ENCODE measurements at places on chromosomes 13 and 19.

DNA sequence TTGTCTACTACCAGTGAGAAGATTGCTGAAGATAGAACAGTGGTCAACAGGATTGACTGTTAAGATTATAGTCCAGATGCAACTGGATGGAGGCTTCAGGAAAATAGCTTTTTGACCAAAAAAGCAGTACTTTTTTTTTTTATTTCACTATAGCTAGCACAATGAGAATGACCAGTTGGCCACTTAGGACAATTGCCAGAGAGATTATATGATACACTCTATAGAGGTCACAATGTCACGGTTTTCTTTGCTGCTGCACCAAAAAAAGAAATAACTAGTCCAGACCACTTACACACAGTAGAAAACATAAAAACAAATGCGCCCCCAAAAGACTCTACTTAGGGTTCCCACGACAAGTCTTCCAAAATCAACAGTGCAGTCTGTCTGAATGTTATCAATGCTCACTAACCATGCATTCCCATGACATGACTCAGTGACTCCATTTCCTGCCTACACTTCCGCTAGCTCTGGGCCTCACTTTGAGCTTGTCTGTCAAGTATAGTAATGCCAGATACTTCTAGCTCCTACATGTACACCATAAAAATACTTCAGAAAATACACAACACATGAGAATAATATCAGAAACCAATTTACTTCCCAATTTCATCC, 209.1 kb upstream of the STARD13 start:
- DNase-seq = no peak

- peak; percentile 57 for DNase-seq
These were observed 43.2 kb downstream of the ZNF571 start for GRCh38 chr19:37551129-37551993.

- no peak for DNase-seq
These were observed 6.0 kb downstream of the ZNF614 start for GRCh38 chr19:52022193-52022592.

DNA sequence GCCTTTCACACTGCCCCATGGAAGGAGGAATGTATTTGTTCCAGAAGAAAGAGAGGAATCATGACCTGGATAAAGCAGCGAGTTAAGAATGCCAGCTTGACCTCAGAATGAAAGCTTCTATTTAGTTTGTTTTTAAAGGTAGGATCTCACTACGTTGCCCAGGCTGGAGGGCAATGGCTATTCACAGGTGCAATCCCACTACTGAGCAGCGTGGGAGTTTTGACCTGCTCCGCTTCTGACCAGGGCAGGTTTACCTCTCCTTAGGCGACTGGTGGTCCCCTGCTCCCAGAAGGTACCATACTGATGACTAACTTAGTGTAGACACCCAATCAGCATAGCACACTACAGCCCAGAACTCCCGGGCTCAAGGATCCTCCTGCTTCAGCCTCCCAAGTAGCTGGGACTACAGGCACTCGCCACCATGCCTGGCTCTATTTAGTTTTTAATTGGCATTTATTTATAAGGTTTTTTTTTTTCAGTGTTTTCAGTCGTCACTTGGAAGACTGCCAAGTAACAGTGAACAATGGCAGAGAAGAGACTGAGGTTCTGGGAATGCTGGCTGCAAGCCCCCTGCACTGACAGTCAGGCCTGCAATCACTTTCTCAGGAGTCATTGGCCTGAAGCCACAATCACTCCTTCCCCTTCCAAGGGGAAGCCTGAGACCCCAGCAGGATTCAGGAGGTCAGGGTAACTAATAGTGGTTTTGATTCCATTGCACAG, 73.1 kb downstream of the EPS15L1 start:
- DNase-seq = no peak

DNA sequence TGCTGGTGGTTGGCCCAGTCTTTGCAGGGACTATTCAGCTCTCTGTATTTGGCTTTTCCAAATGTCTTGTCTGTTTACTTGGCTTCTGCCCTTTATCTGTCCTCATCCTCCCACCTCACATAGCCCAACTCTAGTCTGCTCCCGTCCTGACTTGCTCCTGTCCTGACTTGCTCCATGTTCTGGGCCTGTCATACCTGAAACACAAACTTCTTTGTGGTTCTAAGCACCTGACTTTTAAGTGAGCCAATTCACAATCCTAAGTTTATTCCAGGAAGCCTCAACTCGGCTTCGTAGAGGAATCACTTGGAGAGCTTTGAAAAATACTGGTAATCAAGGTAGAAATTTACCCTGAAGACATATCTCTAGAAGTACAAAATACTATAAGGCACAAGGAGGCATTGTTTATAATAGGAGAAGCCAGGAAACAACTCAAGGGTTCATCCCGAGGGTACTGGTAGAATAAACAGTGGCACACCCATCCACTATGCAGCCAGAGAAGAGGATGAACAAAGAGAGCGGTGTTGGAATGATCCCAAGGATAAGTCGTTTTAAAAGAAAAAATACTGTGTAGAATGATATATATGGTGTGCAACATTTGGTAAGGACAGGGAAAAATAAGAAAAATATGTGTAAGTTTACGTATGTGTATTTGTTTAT, 284.5 kb downstream of the FGF14 start:
- no peak for DNase-seq

DNA sequence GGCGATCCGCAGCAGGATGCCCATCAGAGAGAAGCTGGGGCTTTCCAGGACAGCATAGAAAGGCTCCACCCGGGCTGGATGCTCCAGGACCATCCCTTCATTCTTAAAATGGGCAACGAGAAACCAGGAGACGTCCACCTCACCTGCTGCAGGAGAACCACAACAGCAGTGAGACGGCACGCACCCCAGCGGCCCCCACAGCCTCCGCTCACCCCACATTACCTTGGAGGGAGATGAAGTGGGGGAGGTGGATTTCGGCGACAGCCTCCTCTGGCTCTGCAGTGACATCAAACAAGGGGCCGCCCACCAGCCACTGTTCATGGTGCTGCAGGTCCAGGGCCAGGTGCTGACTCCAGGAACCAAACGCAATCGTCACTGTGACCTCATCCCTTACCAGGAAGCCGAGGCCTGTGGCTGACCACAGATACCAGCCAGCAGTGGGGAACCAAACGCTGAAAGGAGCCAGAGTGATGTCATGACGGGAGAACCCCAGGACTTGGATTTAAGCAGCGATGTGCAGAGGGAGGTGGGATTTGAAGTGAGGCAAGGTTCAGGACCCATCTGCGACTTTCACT, 25.1 kb downstream of the CARD8 start:
- DNase-seq = no peak

Measured in activated CD8-positive, alpha-beta memory T cell treated with anti-CD3 and anti-CD28 coated beads for 24 hours (primary cell).